ENCODE measurements at places on chromosomes 7 and 10. TPM values are rescaled to one million over a fixed set of nuclear protein-coding genes. Genes with fewer than 3 reads are reported as not detected.

GRCh38 chr10:5036511-5036910 lies 32.9 kb upstream of the AKR1C2 start:
- no peaks in the 10 kb centered on the region for H3K27me3 ChIP-seq
- DNase-seq = no peak
- no peaks in the 10 kb centered on the region for H3K36me3 ChIP-seq
- no peak overlapping the region for H3K4me3 ChIP-seq
- H3K27ac ChIP-seq = no peak overlapping the region

GRCh38 chr10:21340331-21340730 lies 185.2 kb downstream of the SKIDA1 start:
- H3K36me3 ChIP-seq = no peaks in the 10 kb centered on the region
- H3K4me3 ChIP-seq = no peak overlapping the region
- peaks cover 10% of the 10 kb centered on the region for H3K4me1 ChIP-seq
- no peak overlapping the region for H3K27ac ChIP-seq
- DNase-seq = no peak
- no peaks in the 10 kb centered on the region for H3K27me3 ChIP-seq

DNA sequence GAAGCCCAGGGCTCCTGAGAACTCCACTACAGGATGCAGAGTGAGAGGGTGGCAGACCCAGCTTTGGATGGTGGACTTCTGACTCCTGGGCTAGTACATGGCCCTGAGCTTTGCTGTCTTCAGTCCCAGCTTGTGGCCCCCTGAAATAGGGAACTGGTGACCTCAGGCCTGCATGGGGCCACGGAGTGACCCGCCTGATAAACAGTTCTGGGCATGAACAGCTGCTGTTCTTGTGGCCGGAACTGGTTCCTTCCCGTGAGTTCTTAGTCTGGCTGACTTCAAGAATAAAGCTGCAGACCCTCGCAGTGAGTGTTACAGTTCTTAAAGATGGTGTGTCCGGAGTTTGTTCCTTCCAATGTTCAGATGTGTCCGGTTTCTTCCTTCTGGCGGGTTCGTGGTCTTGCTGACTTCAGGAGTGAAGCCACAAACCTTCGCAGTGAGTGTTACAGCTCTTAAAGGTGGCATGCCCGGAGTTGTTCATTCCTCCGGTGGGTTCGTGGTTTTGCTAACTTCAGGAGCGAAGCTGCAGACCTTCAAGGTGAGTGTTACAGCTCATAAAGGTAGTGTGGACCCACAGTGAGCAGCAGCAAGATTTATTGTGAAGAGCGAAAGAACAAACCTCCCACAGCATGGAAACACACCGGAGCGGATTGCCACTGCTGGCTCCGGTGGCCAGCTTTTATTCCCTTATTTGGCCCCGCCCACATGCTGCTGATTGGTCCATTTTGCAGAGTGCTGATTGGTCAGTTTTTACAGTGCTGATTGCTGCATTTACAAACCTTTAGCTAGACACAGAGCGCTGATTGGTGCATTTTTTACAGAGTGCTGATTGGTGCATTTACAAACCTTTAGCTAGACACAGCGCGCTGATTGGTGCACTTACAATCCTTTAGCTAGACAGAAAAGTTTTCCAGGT lies 268.0 kb downstream of the ZEB1 start:
- no peak overlapping the region for H3K4me3 ChIP-seq
- H3K36me3 ChIP-seq = no peaks in the 10 kb centered on the region
- no peak for DNase-seq
- no peaks in the 10 kb centered on the region for H3K27me3 ChIP-seq

GRCh38 chr7:151110236-151110940 lies 24.1 kb downstream of the AGAP3 start:
- peaks cover 43% of the 10 kb centered on the region for H3K4me1 ChIP-seq
- no peak for DNase-seq
- no peaks in the 10 kb centered on the region for H3K27me3 ChIP-seq

DNA sequence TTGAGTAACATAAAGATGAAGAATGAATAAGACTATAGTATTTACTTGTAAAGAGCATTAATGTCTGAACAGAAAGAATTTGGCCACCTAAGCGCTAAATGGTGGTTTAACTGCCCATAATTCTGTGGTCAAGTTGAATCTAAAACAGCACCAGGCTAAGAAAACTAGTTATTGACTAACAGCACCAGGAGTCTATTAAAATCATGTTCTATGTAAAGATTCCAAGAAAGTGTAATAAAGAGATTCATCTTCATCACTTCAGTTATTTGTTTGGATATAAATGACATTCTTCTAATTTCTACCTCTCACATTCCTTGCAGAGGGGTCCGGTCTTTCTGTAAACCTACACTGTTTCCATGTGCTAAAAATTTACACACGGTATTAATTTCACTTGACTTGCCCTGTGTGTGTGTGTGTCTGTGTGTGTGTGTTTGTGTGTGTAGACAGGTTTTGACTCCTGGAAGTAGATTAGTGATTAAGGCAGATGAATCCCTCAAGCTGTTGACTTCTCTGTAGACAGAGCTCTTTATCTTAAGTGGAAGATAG lies 84.4 kb downstream of the KLF6 start:
- H3K36me3 ChIP-seq = no peaks in the 10 kb centered on the region
- no peak overlapping the region for H3K4me3 ChIP-seq
- no peak overlapping the region for H3K27ac ChIP-seq
- H3K27me3 ChIP-seq = no peaks in the 10 kb centered on the region
- H3K4me1 ChIP-seq = peaks cover 21% of the 10 kb centered on the region
- no peak for DNase-seq

DNA sequence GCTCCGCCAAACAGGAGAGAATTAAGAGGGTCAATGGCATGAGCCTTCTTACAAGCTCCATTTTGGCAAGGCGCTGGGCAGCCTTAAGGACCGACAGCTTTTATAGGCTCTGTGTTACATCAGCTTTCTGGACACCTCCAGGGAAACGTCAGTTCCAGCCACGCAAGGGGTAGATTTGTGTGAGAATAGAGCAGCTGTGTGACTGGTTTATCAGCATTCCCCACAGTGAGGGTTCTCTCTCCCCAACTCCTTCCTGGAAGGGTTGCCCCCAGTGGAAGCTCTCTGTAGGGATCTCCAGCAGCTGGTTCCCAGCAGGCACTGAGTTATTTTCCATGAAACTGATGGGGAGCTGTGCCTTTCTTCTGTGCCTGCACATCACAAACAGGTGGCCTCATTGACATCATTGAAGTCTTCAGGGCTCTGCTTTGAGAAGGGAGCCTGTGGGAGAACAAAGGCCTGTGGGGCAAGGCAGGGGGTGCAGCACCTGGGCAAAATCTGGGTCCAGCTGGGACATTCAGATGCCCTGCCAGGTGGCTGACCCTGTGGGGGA lies at the start of gene CUZD1:
Gene CUZD1, minus strand, starts transcription at position 75 of the 550 bp plus-strand sequence. Its CDS starts 14 bp downstream, at position 61.
- no peak for DNase-seq
- no peak within 1 kb of the TSS for H3K27ac ChIP-seq
- no peaks in the 10 kb centered on the region for H3K36me3 ChIP-seq
- no peaks in the 10 kb centered on the region for H3K4me1 ChIP-seq

DNA sequence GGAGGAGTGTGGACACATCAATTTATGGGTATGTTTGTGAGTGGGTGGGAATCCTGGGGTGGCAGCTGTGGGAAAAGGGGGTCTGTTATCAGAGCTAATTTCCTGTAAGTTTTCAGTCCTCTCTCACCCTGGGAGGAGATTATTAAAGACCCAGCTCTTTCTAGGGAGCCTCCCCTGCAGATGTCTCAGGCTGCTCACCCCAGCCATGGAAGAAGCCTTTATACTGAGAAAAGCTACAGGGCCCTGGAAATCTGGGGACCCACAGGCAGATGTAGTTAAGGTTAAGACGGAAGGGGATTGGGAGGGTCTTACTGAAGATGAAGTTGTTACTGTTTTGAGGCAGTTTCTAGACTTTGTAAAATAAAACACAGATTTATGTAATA lies 4.6 kb downstream of the ZNF680 start:
- no peaks in the 10 kb centered on the region for H3K27me3 ChIP-seq
- no peak for DNase-seq
- peak overlapping the region; percentile 28 for H3K27ac ChIP-seq
- no peak overlapping the region for H3K4me3 ChIP-seq

- no peaks in the 10 kb centered on the region for H3K4me1 ChIP-seq
- no peak overlapping the region for H3K27ac ChIP-seq
- H3K36me3 ChIP-seq = peaks cover 22% of the 10 kb centered on the region
These were observed 21.6 kb downstream of the OGDHL start for GRCh38 chr10:49740346-49741107.

DNA sequence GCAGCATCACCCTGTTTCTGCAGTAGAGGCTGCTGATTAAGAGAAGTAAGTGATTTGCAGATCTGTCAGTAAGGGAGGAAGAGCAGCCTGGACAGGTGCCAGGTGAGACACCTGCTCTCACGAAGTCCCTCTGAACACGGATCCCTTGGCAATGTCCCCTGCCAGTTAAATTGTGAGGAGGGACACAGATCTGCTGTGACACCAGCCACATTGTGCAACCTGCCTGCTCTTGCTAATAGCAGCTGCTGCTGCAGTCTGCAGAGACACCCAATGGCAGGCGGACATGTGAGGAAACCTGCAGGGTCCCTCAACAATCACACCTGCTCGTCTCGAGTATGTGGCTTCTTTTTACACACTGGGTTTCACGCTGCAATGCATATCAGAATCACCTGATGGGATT lies 31.9 kb downstream of the ANXA11 start:
- H3K36me3 ChIP-seq = no peaks in the 10 kb centered on the region
- no peak overlapping the region for H3K4me3 ChIP-seq
- no peak overlapping the region for H3K27ac ChIP-seq
- no peaks in the 10 kb centered on the region for H3K4me1 ChIP-seq
- H3K27me3 ChIP-seq = no peaks in the 10 kb centered on the region

DNA sequence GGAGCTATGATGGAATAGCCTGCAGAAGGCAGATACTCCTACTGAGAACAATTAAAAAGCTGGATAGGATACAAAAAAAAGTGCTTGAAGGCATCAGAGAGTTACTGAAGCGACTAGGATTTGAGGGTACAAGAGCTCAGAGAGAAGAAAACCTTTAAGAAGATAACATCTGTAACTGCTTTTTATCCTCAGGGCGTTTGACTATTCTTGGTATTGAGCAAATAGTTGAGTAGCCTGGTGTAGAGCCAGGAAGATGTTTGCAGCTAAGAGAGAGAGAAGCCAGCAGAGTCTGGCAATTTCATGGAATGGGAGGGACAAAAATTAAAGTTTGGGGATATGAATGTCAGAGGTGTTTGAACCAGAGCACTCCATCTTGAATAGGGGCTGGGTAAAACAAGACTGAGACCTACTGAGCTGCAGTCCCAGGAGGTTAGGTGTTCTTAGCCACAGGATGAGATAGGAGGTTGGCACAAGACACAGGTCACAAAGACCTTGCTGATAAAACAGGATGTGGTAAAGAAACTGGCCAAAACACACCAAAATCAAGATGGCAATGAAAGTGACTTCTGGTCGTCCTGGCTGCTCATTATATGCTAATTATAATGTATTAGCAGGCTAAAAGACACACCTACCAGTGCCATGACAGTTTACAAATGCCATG lies 428.8 kb downstream of the SH2D4B start:
- H3K27ac ChIP-seq = no peak overlapping the region
- H3K4me1 ChIP-seq = peaks cover 14% of the 10 kb centered on the region

- H3K36me3 ChIP-seq = no peaks in the 10 kb centered on the region
- H3K4me3 ChIP-seq = no peak overlapping the region
- peak; percentile 86 for DNase-seq
- H3K27ac ChIP-seq = no peak overlapping the region
- H3K27me3 ChIP-seq = no peaks in the 10 kb centered on the region
These were observed 93.4 kb downstream of the DOCK4 start for GRCh38 chr7:112112822-112113255.

- peak; percentile 63 for DNase-seq
- no peak overlapping the region for H3K27ac ChIP-seq
- H3K27me3 ChIP-seq = no peaks in the 10 kb centered on the region
- H3K36me3 ChIP-seq = no peaks in the 10 kb centered on the region
These were observed 92.9 kb downstream of the CPED1 start for GRCh38 chr7:121081327-121081936.

DNA sequence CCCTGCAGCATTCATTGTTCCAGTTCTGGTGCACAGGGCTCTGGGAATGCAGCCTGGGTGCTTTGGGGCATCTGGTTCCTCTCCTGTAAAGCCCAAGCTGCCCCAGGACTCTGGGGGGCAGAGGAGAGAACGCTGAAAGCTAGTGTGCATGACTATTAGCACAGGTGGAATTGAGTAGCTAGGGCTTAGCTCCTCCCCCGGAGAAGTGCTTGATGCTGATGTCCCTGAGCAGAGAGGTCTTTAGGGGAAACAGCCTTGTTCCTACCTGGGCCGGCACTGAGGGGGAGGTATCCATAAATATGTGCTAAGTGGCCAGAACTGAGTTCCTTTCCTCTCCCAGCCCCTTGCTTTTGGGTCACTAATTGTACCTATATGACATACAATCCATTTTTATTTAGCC lies 3.9 kb downstream of the ADCY1 start:
- no peak for DNase-seq
- peaks cover 26% of the 10 kb centered on the region for H3K27me3 ChIP-seq

DNA sequence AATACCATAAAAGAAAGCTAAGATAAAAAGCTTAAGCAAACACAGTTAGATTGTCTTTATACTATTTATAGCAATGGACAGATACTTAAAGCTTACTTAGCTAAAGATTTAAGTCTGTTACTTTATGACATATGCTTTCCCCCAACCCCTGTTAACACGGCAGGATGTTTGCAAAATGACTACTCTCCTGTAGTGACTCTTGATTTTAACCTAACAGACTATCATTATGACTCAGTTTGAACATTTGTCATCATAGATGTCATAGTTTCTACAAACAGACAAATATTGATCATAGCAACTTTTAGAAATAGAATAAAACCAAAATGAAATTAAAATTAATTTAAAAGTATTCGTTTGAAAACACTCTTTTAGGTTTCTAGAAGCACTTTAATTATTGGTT lies 7.8 kb upstream of the COMMD3 start:
- H3K4me3 ChIP-seq = no peak overlapping the region
- H3K27ac ChIP-seq = no peak overlapping the region
- H3K27me3 ChIP-seq = peaks cover 45% of the 10 kb centered on the region

DNA sequence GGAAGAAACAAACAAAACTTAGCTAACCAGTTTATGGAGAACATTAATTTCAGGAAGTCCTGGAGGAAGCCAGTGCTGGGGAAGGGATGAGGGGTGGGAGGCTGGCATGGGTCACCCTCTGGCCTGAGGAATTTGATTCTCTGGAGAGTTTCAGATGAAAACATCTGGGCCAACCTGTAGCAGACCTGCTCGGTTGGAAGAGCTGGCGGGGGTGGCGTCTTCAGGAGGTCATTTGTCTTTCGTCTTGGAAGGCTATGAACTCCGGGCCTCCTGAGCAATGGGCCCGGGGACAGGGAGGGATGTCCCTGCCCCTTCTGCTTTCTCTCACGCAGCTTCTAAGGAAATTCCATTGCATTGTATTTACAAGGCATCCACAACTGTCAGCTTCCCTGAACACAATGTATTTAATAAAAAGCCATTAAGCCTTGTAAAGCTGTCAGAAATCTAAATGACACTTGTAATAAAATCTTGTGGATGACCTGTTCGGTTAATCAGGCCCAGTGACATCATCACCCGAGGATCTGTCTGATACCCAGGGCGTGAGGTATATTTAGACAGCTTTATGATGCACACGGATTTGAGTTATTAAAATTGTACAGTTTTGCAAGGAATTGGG lies 250.5 kb downstream of the RAB11FIP2 start:
- H3K27me3 ChIP-seq = peaks cover 57% of the 10 kb centered on the region
- no peak for DNase-seq
- no peak overlapping the region for H3K4me3 ChIP-seq
- H3K4me1 ChIP-seq = no peaks in the 10 kb centered on the region

The WIPF3 gene
- total RNA-seq = 1.3 TPM

The ASB15 gene
- not detected for total RNA-seq

The DPY19L1 gene
- total RNA-seq = 20.8 TPM

The SH2B2 gene
- total RNA-seq = 17.4 TPM
